Adrenal gland (tissue), 19 donors: ENCODE measurements at places on chromosomes 3 and 15. TPM values are rescaled to one million over a fixed set of nuclear protein-coding genes. Genes with fewer than 3 reads are reported as not detected.

GRCh38 chr3:31055757-31056156, 161.3 kb upstream of the GADL1 start:
- no peak for DNase-seq

Gene ILDR1
- 0.34 TPM for polyA plus RNA-seq

GRCh38 chr15:91985297-91985696, 131.8 kb downstream of the SLCO3A1 start:
- DNase-seq: no peak

Gene LYSMD4
- 8.4 TPM for polyA plus RNA-seq

Gene MESP2
- polyA plus RNA-seq: 0.57 TPM

DNA sequence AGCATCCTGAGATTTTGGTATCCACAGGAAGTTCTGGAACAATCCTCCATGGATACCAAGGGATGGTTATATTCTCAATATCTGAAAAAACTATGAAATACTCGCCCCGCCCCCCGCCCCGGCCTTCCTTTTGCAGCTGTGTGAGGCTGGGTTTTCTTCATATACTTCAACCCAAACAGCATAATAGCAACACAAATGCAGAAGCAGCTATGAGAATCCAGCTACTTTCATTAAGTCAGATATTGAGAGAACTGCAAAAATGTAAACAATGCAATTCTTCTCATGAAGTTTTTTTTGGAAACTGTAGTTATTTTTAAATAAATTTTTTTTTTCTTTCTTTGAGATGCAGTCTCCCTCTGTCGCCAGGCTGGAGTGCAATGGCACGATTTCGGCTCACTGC, 10.9 kb upstream of the IDH2 start:
- DNase-seq: no peak

DNA sequence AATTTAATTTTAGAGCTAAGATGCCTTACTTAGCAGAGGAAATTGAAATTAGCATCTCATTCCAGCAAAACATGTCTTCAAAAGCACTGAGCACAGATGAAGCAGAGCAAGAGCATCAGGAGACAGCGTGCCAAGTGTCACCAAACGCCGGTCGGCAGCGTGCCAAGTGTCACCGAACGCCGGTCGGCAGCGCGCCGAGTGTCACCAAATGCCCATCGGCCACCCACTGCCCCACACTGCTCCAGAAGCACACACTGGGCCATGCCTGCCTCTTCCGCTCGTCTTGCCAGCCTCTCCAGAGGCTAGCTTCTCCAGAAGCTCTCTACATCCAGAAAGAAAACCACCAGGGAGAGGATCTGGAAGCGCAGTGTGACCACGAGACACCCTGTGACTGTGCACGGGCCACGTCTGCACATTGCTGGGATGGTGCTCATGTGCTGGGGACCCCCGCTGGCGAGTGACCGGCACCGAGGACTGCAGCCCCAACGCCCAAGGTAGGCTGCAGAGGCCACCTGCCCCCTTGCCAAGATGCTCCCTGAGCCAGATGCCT, 37.8 kb downstream of the CYFIP1 start:
- DNase-seq: no peak

GRCh38 chr15:24858737-24859601, 95.8 kb upstream of the SNRPN start:
- DNase-seq: no peak

Gene PLSCR5
- not detected for polyA plus RNA-seq

DNA sequence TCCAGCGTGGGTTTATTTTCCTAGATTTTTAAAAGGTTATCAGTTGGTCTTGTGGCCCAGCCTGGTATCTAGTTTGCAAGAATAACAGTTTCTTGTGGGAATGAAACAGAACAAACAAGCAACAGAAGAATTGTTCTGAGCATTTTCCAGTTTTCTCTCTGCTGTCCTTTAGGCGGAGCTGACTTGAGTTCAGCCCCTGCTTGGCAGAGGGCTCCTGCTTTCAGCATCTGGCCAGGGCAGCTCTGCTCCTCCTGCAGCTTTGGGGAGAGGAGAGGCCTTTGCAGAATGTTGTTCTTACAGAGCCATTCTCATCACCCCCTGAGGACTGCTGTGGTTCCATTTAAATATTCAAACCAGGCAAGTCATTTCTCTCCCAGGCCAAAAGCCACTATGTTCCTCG, 117.7 kb downstream of the ALDH1A2 start:
- DNase-seq: no peak

Gene AMIGO3
- not detected for polyA plus RNA-seq

GRCh38 chr15:36777926-36778325, 198.5 kb downstream of the CDIN1 start:
- no peak for DNase-seq
